ENCODE measurements at places on chromosomes 11 and 22.

DNA sequence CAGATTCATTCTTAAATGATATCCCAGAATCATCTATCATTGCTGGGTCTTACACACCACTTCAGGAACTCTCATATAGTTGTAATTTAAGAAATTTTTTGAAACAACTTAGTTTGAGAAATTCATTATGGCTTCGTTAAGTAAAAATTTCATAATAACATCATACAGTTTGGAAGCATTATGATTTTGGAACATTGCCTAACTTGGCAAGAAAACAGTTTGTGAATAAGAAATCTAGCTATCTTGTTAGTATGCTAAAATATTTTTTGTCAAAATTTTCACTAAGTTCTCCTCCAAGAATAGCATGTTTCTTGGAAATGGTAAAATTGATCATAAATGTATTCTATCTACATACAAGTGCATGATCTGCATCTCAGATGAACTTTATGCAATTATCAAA, 217.7 kb downstream of the CNTN5 start:
- no peak for DNase-seq

GRCh38 chr11:94754335-94754734, 13.8 kb upstream of the AMOTL1 start:
- DNase-seq, result no peak

DNA sequence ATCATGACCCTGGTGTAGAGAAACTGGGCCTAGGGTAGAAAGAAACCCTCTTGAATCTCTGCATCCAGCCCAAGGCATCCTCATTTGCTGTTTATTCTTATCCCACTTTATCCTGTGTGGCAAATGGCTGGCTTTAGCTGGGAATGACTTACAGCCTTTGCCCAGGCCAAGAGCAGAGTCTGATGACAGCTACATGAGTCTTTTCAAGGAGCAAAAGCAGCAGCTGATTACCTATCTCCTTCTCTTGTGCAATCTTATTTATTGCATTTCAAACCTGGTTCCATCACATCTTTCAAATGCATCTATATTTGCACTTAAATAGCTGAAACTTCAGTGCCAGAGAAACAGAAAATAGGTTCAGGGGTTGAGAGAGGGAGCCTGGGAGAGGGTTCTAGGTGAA, 26.1 kb downstream of the SYT13 start:
- DNase-seq, result no peak

GRCh38 chr11:101863361-101863760, 51.4 kb upstream of the CEP126 start:
- no peak for DNase-seq

DNA sequence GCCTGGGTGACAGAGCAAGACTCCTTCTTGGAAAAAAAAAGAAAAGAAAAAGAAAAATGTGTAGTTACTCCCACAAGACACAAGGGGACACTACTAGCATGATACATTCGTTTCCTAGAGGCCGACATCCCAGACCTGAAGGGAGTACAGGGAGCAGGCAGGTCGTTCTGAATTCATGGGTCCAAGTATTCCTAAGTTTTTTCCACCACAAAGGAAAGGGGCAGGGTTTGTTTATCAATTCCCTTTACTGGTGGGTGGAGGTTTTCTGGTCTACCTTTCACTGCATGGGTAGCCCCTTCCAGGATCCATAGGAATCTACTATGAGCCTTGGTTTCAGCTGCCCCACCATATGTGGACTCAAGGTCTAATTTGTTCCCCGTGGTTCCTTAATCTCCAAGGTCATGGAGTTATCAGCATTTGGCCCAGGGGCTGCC, 11.8 kb downstream of the TIGD3 start:
- no peak for DNase-seq

- DNase-seq, result no peak
Measured at GRCh38 chr22:41885516-41885915, 29.4 kb downstream of the SHISA8 start.

GRCh38 chr11:17894929-17895658, 117.8 kb downstream of the SERGEF start:
- no peak for DNase-seq
